ENCODE measurements at places on chromosomes 6 and 20.
A peak's percentile ranks its signal among the peaks of the same experiment; 100 is the strongest.

DNA sequence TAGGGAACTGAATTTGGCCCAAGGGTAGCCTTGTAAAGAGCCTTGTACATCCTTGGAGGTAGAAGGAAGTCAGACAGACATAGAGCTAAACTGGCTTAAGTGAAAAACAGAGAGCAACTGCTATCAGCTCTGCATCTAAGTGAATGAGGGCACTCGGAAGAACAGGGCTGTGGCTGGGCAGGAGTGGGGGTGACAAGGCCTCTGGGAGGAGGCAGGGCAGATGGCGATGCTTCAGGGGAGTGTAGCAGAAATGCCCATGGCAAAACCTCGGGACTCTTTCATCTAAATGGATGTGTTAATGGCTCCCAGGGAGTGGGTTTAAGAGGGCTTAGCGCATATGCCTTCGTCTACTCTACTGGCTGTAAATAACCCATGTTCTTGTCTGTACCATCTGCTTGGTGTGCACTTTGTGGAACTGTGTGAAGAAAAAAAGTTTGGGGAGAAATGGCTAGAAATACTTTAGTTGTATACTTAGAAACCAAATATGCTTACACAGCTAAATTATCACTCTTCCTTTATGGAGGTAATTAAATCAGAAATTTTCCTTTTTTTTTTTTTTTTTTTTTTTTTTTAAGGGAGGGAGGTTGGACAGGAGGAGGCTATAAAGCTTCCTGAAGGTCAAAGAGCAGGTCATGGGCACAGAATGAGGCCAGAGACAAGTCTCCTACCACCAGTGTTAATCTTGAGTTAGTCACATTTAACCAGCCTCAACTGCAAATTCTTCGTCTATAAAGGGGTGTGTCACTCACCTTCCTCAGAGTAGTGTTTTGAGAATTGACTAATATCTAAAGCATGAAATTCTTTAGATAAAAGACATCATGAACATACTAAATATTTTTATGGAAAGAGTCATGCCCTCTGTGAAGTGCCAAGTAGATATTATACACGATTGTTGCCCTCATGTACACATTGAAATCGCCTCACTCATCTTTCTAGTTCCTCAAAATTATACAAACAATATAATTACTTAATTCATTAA lies 60.9 kb downstream of the FYN start:
- DNase-seq = no peak

GRCh38 chr20:49448917-49449316 lies 33.6 kb downstream of the KCNB1 start:
- no peak for DNase-seq

DNA sequence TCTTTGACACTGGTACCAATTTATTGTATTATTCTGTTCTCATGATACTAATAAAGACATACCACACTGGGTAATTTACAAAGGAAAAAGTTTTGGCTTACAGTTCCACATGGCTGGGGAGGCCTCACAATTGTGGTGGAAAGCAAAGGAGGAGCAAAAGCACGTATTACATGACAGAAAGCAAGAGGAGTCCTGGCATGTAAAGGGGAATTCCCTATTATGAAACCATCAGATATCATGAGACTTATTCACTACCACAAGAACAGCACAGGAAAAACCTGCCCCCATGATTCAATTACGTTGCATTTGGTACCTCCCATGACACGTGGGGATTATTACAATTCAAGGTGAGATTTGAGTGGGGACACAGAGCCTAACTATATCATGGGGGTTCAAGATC lies 43.4 kb downstream of the SLC22A2 start:
- no peak for DNase-seq

DNA sequence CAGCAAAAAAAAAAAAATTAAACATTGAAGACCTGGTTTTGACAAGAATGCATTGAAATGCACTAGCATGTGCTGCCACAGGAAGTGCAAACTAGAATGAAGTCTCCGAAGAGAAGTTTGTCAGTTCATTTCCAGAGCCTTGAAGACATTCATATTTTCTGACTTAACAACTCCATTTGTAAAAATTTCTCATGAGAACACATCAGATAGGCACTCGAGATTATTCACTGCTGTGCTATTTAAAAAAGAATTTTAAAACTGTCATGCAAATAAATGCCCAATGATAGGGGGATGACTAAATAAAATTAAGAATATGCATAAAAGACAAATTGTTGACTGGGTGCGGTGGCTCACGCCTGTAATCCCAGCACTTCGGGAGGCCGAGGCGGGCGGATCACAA lies 394.6 kb upstream of the JARID2 start:
- no peak for DNase-seq

GRCh38 chr6:149242883-149243282 lies 74.6 kb upstream of the TAB2 start:
- no peak for DNase-seq

GRCh38 chr6:9409126-9409525 lies 973.8 kb upstream of the SLC35B3 start:
- DNase-seq = no peak

- DNase-seq = peak; percentile 51
Measured at GRCh38 chr6:31356216-31356945, 598 bp downstream of the HLA-B start.

DNA sequence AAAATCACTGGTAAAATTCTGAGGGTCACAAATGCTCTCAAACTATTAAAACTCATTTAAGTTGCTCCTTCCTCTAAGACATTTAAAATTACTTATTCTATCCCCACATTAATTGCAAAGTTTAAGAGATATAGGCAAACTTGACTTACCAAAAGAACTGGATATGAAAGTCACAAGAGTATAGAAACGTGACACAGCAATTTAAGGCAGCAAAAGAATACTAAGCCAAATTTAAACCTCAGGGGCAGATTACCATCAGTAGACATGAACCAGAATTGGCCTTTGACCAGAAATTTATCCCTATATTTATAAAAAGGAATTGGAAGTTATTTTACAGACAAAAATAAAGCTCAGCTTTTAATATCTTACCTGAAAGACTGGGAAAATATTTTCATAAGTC lies 56.0 kb downstream of the MAP3K7 start:
- no peak for DNase-seq

DNA sequence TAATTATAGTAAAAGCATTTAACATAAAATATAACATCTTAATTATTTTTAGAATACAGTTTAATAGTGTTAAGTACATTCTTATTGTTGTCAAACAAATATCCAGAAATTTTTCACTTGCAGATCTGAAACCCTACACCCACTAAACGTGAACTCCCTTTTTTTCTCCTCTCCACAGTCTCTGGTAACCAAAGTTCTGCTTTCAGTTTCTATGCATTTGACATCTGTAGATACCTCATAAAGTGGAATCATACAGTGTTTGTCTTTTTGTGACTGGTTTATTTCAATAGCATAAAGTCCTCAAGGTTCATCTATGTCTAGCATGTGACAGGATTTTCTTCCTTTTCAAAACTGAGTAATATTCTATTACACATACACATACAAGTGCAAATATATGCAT lies 286.3 kb downstream of the BTBD3 start:
- no peak for DNase-seq

GRCh38 chr6:43258180-43258579 lies 14.9 kb downstream of the TTBK1 start:
- no peak for DNase-seq

DNA sequence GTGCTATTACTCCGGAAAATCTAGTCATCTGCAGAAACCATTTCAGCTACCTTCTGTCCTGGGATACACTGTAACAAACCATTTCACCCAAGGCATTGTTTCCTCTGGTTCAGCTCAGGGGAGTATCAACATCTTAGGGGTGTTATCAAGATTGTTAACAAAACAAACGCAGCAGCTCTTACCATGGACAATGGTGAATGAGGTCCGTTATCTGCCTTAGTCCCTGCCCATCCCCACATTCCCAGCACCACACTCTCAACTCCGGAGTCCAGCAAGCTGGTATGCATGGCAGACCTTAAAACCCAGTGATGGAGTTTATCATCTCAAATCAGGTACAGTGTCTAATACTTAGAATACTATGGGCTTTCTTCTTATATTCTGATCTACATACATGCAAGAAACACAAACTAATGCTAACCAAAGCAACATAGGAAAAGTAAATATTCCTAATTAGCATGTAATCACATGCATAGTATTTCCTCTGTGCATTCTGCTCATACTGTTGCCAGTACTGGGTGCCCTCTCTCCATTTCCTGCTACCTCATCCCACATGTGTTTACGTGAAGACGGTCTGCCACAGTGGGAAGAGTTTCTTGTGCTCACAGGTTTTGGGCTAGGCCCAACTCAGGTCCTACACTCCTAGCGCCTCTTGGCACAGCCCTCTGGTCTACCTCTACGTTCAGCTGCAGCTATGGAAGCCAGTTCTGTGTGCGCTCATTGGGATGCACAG lies 123.9 kb downstream of the DTNBP1 start:
- DNase-seq = peak; percentile 6

DNA sequence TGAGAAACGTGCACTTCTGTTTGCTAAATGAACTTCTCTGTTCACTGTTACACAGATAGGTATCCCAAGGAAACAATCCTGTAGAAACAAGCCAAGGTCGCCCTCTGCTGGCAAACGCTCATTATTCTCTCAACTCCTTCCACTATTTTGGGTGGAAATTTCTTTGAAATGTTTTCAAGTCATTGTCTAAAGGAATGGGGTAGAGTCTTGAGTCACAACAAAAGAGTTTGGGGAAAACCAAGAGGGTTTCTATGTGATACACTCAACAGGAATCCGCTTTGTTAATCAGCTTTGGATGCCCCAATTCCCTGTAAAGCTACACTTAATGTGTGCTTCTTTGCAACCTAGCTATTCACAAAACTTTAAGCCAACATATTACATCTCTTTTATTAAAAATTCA lies 4.6 kb upstream of the RAE1 start:
- DNase-seq = peak; percentile 37

- peak; percentile 29 for DNase-seq
Measured at GRCh38 chr6:13303668-13304017, 24.7 kb downstream of the TBC1D7 start.

DNA sequence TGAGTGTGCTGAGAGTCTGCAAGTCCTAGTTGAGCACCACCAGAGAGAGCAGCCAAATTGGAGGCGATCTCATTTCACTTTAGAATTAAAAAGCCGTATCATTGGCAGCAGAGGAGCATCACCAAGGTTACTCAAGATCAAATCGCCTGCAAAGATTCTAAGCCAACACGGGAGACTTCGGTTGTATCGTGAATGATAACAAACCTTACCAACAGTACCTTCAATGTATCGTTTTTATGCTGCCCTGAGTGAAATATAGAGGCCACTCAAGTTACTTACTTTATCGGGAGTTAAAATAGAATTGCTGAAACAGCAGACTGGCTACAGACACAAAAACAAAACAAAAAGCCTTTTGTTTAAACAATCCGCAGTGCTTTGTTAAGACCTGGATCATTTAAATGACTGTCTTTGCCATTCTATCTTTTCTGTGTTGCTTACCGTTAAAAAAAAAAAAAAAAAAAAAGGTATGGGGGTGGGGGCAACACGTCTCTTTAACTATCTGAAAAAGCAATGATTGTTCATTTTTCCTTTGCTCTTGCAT lies 14.2 kb downstream of the NHSL1 start:
- no peak for DNase-seq

DNA sequence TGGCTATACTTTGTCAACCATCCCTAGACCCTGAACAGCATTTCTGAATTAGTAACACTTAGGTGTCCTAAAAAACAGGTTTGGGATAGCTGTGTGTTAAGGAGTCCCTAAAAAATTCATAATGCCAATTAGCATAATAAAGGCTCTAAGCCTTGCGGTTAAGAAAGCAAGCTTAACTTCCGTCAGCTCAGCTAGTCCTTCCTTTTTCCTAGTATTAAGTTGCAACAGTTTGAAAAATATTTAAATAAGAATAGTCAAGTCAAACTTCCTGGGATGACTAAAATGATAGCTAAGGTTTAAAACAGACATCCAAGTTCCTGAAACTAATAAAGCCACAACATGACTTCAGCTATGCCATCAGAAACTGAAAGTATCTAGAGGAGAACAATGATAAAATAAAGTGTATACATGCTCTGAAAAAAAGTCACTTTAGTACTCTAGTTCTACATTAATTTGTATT lies 3.5 kb downstream of the AKIRIN2 start:
- no peak for DNase-seq

DNA sequence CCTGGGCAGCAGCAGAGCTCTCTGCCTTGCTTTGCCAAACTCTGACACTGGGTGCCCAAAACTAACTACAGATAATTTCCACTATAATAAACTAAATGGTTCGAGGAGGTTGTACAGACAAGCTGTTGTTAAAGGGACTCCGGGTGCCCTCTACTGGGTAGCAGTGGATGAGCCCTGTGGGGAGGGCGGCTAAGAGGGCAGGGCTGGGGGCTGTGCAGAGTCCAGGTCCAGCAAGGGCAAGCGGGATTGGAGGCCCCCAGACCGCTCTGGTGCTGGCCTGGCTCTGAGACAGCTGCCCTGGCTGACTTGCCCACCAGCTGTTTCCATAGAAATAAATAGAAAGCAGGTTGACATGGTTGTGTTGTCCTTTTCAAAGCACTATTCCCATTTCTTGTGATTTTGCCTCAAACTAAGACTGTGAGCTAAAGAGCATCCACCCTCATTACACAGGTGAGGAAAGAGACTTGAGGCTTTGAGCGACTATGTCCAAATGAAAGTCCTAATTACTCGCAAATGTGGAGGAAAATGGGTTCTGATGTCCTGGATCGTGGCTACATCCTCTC lies 167.6 kb upstream of the CST7 start:
- DNase-seq = no peak

DNA sequence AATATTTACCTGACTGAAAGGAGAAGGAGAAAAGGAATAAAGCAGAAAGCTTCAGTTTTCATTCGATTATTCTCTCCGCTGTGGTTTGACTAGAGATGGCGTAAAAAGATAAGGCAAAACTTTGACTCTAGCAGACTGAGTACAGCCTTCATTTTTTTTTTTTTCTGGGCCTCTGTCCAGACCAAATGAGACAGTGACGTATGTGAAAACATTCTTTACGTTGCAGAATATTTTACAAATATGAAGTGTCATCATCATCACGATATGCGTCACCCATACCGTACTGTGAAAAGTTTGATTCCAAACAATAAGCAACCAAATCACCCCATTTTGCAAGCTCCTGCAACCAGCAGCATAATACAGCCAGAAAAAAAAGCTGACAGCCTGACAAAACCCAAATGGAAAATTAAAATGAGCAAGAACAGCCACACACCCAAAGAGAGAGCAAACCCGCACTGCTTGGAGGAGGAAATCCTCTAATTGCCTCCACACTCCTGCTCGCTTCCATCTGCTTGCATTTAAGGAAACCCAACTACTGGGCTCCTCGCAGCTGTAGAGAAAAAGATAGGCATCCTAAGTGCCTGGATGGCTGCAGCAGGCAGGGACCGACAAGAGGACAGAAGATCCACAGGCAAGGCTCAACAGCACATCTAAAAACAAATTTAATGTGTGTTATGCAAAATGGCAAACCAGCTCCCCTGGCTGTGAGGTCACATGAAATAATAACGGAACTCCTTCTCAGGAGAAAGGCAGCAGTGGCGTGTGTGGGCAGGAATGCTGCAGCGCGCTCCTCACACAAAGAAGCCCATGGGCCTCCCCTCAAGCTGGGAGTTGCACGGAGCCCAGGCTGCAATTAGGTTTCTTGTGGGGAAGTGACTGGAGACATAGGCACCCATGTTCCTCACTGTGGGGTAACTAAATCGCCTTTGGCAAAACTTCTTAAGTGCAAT lies 113.1 kb downstream of the FYN start:
- no peak for DNase-seq

GRCh38 chr6:16504609-16505008 lies 256.7 kb downstream of the ATXN1 start:
- no peak for DNase-seq
